ENCODE measurements at places on chromosomes 2 and 18. TPM values are rescaled to one million over a fixed set of nuclear protein-coding genes. Genes with fewer than 3 reads are reported as not detected.

The PPP1R1C gene
- polyA plus RNA-seq = 0.34 TPM

DNA sequence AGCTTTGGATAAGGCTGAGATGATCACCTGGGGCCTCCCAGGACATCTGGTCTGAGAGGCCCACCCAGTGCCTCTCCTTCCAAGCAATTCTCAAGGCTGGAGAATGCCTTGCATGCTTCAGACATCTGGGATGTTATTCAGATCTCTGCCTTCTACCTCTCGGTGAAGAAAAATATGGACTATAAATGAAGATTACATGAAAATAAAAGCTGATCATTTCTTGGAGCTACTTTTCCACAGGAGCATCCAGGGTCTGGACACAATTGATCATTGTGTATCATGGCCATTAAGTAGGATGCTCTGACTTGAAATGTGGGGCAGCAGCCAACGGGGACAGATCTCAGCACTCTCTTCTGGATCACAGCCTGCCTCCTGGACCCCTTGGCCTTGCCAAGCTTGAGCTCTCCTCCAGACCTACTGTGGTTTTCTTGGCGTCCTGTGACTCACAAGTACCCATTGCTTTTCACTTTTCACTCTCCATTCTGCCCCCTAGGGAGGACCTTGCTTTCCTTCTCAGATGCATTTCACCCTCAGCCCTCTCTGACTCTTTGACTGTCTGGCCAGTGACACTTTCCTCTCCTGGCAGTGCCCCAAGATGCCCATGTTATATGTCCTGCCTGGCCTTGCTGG lies 203.1 kb downstream of the INSIG2 start:
- no peak for DNase-seq

DNA sequence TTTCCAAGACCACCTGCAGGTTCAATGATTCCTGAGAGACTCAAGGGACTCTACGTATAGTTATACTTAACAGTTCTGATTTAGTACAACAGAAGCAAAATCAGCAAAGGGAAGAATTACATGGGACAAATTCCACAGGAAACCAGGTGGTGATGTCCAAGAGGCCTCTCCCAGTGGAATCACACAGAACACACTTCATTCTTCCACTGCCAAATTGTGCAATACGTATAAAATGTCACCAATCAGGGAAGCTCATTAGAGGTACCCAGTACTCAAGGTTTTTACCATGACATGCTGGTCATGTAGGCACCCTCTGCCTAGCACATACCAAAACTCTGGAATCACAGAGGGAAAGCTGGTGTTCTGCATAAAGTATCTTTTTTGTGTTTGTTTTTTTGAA lies 22.4 kb downstream of the CAPG start:
- DNase-seq = no peak

DNA sequence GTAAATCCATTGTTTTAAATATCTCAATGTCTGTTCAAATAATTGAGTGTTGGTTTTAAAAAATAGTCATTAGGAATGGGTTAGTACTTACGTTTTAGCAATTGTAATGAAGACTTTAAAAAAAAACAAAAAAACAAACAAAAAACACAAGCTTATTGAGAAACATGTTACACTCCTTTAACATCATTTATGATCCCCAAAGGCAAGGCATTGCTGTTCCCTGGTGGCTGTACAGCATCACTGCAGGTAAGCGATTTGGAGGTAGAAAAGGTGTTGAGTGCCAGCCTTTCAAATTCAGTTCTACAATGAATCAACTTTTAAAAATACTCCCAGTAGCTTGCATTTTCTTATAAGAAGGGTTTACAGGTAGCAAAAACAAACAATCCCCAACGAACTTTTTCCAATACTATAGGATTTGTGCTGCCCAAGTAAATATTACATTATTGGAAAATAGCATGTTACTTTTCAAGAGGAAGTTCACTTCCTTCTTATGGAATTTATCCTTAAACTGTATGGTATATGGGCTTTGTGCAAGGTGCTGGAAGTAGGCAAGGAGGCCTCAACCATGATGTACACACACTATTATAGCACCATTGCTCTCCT lies 27.5 kb downstream of the CNRIP1 start:
- peak; percentile 37 for DNase-seq

The G6PC2 gene
- polyA plus RNA-seq = not detected

DNA sequence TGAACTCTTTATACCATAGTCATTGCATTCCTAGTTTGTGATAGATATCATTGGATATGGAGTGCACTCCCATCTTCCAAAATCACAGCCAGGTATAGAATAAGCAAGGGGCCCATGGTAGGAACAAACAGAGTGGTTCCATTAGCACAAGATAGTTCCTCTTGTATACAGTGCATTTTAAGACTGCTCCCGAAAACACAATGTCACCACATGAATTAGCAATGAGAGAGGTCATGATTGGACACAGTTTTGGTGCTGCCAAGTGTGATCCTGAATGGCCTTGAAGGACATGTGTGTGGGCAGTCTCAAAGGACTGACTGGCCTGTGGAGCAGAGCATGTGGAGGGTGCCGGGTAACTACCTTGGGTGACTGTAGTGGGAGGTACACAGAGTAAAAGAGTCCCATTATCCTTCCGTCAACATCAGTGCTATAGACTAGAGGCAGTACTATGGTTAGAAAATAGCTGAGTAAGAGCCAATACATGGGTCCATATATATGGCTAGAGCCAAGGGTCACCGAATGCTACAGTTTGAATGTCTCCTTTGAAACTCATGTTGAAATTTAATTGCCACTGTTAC lies 549.9 kb downstream of the DSC3 start:
- no peak for DNase-seq

The PSME4 gene
- polyA plus RNA-seq = 20.3 TPM

The ALK gene
- not detected for polyA plus RNA-seq

GRCh38 chr18:36427369-36427768 lies 129.9 kb downstream of the FHOD3 start:
- DNase-seq = no peak

DNA sequence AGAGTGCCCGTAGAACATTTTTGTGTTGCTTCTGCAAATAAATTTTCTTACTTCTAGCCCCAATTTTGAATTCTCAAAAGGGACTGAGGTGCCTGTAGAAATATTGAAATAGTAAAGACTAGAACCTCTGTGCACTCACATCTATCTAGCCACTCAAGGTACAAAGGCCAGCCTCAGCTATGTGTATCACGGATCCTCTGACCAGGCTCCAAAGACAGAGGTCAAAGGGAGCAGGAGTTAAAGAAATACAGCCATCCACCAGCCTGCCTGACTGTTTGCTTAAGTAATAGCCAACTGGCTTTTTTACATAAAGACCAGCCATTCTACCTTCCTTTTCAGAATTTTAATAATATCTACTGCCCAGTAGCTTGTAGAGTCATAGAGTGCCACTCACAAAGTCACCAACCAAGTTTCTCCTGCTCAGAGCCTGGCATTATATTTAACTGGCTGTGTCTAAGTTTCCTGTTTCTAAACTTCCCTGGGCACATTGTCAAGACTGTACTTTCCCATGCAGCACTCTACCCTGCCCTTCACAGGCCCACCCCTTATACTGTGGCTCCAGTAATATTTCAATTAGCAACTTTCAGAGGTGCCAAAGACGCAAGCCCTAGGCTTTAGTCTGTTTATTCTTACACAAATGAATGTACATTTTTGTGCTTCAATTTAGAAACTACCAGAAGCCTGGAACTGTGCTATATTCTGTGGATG lies 338.3 kb upstream of the NT5C1B start:
- no peak for DNase-seq

The VWA3B gene
- not detected for polyA plus RNA-seq

The ASB18 gene
- polyA plus RNA-seq = not detected

- DNase-seq = peak; percentile 96
Measured at GRCh38 chr18:34709750-34710441, at the start of gene DTNA. DTNA (plus strand) TSS chr18:34710298; CDS start chr18:34755977, 45,679 bp downstream.

- DNase-seq = peak; percentile 33
Measured at GRCh38 chr2:162164802-162165201, 12.8 kb upstream of the GCG start.

GRCh38 chr2:52498077-52498750 lies 1269.4 kb upstream of the CHAC2 start:
- DNase-seq = no peak

The MOCOS gene
- polyA plus RNA-seq = 1.1 TPM

- no peak for DNase-seq
Measured at GRCh38 chr2:66001538-66001937, 433.4 kb upstream of the MEIS1 start.

The ARHGEF4 gene
- 5.0 TPM for polyA plus RNA-seq

GRCh38 chr2:30949435-30949834 lies 142.2 kb upstream of the CAPN13 start:
- no peak for DNase-seq

- DNase-seq = no peak
Measured at GRCh38 chr2:76667821-76668271, 854.3 kb downstream of the LRRTM4 start.

The IL36G gene
- not detected for polyA plus RNA-seq

- DNase-seq = peak; percentile 56
Measured at GRCh38 chr2:240926516-240927389, 20.6 kb downstream of the CROCC2 start.

DNA sequence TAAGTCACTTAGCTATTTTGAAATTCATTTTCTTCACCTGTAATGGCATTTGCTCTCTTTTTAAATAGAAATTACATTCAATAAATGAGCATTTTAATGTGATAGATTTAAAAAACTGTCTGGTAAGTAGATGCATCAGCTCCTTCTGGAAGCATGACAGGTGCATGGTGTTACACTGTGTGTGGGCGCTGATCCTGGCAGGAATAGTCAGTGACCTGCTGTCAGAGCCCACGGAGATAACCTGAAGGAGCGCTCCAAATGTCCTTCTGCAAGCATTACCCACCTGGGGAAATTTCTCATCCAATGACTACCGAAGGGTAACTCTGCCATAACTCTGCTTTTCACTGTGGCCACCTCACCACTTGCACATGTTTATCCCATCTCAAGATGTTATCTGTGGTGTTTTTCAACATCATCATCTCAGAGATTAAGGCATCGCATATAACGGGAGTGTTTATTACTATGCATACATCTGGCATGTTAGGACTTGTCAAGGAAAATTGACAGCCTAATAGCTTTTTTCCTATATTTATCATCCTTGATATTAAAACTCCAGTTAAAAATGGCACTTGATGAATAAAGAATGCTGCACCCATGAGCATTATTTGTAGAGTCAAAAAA lies 637.3 kb downstream of the ERBB4 start:
- no peak for DNase-seq

The DHRS9 gene
- not detected for polyA plus RNA-seq

DNA sequence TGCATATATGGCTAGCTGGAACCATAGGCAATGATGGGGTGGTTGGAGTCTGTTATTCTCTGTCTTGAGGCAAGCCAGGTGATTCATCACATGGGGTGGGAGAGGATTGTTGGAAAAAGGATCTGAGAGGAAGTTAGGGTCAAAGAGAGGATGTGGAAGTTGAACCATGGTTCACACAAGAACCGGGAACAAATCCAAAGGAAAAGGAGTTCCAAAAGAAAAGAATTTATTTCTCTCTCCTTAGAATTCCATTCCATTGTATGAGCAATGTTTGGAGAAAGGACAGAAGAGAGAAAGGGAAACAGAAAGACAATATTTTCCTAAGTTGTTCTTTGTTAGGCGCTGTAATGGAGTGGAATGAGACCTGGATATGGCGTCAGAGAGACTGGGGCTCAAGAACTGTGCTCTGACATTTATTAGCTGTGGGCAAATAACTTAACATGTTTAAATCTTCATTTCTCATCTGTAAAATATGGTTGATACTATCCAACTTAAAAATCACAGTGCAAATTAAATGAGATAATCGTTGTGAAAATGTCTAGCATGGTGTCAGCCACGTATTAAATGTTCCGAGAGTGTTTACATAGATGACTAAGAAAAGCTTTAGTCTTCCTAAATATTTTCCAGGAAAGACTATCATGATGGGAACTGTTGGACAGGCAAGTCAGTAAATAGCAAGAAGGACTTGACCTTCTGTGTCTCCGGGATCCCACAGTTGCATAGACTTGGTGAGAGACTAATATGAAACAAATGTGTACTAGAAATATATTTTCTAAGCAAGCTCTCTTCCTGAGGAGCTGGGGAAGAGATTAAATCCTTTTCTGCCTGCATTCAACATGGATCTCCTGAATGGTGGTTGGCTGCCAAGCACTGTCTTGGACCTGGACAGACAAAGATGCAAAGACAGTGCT lies 71.4 kb downstream of the TRIB2 start:
- DNase-seq = peak; percentile 89

The TMEM200C gene
- polyA plus RNA-seq = 2.5 TPM

The RFX8 gene
- 3.4 TPM for polyA plus RNA-seq
